ENCODE measurements at places on chromosomes 13 and 19. TPM values are rescaled to one million over a fixed set of nuclear protein-coding genes. Genes with fewer than 3 reads are reported as not detected.

- no peak for DNase-seq
Observed at GRCh38 chr13:43370842-43371241, 347.5 kb downstream of the DNAJC15 start.

GRCh38 chr13:85142351-85142927 lies 656.8 kb downstream of the SLITRK6 start:
- no peak for DNase-seq

DNA sequence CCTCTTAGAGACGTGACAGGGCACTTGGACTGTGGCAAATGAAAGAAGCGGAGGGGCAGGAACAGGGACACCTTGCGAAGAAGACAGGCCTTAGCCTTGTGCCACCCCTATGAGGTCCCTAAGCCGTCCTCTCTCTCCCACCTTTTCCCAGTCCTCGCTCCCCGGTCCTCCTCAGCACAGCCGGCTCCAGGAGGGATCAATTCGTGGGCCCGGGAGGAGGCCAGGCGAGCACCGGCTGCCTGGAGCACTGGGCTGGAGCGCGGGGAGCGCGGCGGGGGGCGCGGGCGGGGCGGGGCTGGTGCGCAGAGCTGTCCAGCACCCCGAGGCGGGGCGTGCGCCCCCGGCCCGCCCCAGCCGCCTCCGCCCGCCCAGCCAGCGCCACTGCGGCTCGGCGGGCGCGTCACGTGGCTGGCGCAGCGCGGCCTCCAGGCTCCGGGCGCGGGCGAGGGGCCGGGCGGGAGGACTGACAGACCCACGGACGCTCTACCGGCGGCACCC lies at the start of gene LRP3:
LRP3 (plus strand) TSS at position 466 of the 498 bp plus-strand sequence. CDS start 456 bp downstream, outside the sequence.
- DNase-seq = no peak

The EHD2 gene
- 53.1 TPM for total RNA-seq

- DNase-seq = no peak
Observed at GRCh38 chr19:15468675-15469512, 4.5 kb upstream of the RASAL3 start.

GRCh38 chr13:68749796-68750195 lies 1357.8 kb upstream of the ATXN8OS start:
- DNase-seq = no peak

DNA sequence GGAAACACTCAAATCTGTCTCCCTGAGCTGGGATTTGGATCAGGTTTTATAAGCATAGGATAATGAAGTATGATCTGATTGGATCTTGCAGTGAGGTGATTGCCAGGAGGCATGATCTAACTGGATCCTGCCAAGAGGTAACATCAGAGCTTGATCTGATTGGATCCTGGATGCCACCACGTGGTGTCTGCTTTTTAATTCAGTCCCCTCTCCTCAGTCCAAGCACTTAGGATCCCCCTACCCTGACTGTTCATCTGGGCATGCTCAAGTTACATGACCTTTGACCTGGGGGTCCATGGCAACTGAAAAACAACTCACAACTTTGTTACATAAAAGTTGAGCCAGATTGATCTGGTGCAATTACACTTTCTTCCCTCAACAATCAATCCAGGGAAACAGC lies 47.5 kb upstream of the LSM14A start:
- no peak for DNase-seq

The RDH8 gene
- total RNA-seq = not detected

DNA sequence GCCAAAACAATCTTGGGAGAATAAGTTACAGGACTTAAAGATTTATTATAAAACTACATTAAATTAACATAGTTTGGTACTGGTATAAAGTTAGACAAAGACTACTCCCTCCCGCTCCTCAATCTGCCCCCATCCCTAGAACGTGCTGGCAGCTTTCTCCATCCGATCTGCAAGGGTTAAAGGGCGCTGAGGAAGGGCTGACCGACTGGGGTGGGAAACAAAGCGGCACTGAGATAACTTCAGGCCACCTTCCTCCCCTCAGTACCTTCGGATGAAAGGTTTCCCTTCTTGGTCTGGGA lies 790 bp upstream of the SUGT1 start:
- DNase-seq = no peak

The IZUMO2 gene
- total RNA-seq = not detected

DNA sequence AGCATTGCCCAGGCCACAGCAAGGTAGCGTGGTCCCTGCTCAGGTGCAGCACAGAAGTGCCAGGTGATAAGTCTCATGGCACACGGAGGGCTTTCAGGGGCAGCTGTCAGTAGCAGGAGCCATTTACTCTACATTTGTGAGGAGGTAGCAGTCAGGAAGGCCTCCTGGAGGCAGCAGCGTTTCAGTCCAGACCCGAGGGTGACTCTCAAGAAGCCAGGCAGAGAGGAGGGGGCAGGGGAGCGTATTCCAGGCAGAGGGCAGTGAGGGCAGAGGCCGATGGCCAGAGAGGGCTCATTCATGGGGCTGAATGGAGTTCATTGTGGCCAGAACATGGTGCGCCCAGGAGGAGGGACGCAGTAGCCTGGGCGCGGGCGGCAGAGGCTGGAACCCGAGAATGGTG lies 8.9 kb downstream of the PIAS4 start:
- DNase-seq = no peak

The SERTM1 gene
- 1.7 TPM for total RNA-seq

DNA sequence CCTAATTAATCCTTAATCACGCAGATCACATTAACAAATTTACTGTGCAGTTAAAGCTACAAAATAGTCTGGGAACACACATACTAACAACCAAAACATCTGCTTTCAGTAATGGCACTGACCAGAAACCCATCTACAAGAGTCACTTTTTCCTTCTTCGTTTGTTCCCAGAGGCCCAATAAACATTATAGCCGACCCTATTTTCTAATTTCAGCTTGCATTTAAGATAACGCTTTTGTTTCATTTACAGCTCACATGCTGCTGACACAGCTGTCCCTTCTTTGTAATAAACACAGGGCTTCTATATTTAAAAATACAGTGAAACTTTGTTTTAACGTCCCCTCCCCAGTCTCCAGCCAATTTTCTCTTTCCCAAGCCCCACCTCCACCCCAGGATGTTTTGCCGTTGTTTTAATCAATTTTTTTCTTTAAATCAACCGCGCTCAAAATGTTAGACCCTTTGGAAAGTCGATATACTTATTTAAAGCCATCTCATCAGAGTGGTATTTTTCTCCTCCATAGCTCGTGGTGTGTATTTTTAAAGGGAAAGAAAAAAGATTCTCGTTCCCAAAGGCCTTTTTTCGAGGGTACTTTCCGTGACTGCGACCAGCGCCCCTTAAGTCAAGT lies 1.7 kb upstream of the WBP4 start:
- DNase-seq = peak; percentile 26

The COX7A1 gene
- 15.1 TPM for total RNA-seq

- DNase-seq = no peak
Observed at GRCh38 chr19:28235606-28236125, 977.3 kb downstream of the UQCRFS1 start.

DNA sequence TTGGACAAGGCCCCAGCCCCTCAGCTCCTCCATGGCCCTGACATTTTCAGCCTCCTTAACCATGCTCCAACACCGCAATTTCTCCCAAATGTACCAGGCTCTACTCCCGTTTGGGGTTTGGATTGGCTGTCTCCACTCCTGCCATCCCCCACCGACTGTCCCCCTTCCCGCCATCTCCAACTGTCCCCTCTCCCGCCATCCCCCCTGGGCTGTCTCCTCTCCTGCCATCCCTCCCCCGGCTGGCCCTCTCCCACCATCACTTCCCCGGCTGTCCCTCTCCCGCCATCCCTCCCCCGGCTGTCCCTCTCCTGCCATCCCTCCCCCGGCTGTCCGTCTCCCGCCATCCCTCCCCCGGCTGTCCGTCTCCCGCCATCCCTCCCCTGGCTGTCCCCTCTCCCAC lies 5.4 kb downstream of the BCAT2 start:
- no peak for DNase-seq

Data from urinary bladder (tissue), 4 donors.